SK-N-MC (cell line): ENCODE measurements at places on chromosomes 2 and 18.

- no peak for DNase-seq
Measured at GRCh38 chr2:27024188-27024587, 8.6 kb upstream of the TMEM214 start.

DNA sequence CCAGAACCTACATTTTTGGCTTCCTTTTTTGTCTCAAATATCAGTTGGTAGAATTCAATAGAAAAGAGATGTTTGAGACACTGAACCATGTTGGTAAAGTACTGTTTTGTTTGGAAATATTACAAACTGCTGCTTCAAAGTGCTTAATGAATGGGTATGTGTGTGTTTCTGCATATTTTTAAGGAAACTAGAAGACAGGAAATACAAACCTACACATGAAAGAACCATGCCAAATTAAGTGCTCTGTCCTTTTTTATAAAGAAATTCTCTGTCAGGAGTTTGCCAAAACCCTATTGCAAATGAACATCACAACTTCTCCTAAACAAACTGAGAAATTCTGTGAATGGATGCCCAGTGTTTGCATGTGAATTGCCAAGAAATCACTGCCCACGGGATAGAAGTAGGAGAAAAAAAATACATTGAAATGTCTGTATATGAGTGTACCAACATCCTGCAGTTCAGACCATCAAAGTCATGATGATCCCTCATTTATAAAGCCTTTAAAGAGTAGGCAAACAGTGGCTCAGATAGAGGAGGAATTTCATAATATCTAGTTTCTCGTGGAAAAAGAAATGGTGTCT lies 69.6 kb upstream of the RND3 start:
- no peak for DNase-seq

GRCh38 chr2:22998359-22998758 lies 386.6 kb upstream of the KLHL29 start:
- no peak for DNase-seq

- no peak for DNase-seq
Measured at GRCh38 chr2:201357221-201357620, at the start of gene FLACC1. FLACC1 (minus strand) TSS chr2:201357345; CDS start chr2:201351404, 5,941 bp downstream.

- peak; percentile 63 for DNase-seq
Measured at GRCh38 chr2:157433394-157433793, 10.5 kb downstream of the CYTIP start.

DNA sequence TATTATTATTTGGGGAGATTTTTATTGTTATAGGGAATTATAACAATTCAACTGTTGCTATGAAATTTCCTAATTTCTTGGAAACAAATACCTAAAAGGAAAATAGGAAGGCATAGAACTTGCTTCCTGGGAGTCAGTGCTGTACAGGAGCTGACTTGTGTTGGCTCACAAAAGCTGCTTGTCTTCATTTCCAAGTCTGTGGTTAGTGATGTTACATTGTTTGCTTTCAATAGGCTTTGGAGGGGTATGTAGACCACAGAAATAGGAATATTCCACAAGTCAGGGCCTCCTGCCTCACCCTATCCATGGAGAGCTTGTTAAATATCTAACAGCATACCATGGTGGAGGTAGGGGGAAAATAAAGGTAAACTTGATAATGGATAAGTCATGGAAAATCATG lies 688.9 kb upstream of the FAM98A start:
- DNase-seq = no peak

- DNase-seq = no peak
Measured at GRCh38 chr18:24656551-24657443, 196.4 kb downstream of the HRH4 start.

- no peak for DNase-seq
Measured at GRCh38 chr2:108617617-108618016, 83.3 kb downstream of the LIMS1 start.

DNA sequence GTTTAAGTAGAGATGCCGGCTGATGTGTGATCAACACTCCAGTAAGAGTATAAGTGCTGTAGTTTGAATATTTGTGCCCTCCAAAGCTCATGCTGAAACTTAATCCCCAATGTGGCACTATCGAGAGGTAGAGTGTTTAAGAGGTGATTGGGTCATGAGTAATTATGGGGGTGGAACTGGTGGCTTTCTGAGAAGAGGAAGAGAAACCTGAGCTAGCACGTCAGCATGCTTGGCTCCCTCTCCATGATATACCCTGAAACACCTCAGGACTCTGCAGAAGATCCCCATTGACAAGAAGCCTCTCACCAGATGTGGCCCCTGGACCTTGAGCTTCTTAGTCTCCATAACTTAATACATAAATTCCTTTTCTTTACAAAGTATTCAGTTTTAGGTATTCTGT lies 584.8 kb downstream of the TSN start:
- no peak for DNase-seq

DNA sequence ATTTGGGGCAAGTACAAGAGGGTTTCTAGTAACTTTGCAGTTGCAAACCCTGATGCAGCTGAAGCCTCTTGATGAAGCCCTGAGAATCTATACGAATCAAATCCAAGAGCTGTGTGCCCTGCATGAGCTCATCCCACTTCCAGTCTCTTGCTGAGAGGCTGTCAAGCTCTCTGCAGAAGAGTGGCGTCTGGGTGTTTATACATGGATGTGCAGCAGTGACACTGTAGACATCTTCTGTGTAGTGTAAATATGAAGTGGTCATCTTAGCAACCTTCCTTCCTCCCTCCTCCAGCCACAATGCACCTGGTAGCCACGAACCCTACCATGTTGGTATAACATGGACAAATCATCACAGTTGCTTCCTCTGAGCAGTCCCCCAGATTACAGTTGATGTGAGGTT lies 18.4 kb upstream of the KIAA2012 start:
- DNase-seq = no peak

GRCh38 chr2:55043841-55044240 lies 6.4 kb downstream of the RTN4 start:
- DNase-seq = no peak

DNA sequence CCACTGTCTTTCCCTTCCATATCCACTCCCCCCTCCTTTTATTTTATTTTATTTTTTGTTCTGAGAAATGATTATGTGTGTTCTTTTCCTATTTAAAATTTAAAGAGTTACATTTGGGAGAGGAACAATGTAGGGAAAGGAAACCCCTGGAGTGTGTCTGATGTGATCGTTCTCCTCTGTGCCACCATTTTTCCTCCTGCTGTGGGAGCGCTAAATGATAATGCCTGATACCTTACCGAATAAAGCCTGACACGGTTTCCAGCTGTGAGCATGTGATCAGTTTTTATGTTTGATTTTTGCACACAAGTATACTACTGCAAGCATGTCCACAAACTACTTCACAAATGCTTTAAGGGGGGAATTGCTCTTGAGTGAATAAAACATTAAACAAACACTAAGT lies 317.8 kb upstream of the FANCL start:
- DNase-seq = no peak

DNA sequence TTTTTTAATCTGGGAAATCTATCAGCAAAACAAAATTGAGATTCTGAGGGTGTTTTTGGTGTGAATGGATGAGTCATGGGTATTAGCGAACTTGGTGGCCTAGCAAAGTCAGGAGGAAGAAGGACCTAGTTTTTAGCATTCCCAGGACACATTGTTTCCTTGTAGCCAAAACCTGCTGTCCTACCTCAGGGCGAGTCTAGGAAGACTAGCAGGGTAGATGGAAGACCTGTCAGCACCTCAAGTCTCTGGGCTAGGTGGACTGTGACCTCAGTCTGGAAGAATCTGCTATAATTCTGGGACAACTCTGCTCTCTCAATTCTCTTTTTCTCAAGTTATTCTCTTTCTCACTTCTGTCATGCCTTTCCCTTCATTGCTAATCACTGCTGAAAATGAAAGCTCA lies 1399.3 kb upstream of the LRRTM1 start:
- no peak for DNase-seq

GRCh38 chr2:156380117-156380645 lies 47.7 kb upstream of the NR4A2 start:
- no peak for DNase-seq

DNA sequence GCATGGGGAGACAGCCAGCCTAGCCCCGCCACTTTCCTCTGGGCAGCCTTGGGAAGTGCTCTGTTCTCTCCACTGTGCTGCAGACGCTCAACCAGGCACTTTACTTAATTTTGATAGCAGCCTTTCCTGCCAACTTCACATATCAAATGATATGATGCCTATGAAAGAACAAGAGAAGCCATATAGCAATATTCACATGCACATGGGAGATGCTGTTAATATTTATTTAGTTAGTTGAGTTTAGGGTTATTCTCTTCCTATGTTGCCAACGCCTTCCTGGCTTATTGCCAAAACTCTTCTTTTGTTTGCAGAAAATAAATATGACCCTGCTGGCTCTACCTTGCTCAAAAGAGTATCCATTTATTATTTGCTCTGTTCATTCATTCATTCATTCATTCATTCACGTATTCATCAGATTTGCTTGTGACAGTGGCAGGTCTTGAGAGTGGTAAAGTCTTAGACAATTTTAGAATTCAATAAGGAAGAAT lies 99.3 kb downstream of the GATA6 start:
- DNase-seq = no peak

GRCh38 chr18:49609256-49610021 lies 47.6 kb downstream of the LIPG start:
- no peak for DNase-seq

DNA sequence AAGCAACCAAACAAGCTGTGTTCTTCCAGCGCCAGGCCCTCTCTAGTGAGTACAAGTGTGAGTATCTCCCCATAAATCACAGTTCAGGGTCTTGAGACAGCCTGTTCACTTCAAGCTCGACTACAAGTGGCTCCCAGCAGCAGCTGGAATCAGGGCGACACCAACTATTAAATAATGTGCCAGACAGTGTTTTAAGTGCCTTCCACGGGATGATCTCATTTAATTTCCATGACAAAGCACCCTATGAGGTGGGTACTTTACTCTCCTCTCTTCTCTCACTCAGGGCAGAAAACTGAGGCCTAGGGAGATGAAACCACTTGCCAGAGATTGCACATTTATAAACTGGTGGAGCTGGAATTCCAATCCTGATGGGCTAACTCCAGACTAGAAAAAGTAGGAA lies 2.6 kb upstream of the FAM136A start:
- no peak for DNase-seq

DNA sequence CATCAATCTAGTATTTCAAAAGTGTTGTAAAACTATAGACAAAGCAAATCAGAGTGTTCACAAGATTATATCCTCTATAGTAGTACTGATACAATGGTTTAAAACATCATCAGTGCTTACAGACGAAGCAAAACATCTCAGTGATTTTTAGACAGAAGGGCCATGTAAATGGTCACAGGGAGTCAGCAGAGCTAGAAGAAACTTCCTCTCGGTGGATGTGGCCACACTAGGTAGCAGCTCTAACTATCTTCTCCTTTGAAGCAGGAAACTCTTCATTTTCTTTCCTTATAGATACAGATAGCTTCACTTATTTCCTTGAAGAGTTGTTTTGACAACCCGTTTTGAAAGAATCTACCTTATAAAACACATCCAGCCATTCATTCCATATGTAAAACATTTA lies 80.4 kb upstream of the CD226 start:
- no peak for DNase-seq

DNA sequence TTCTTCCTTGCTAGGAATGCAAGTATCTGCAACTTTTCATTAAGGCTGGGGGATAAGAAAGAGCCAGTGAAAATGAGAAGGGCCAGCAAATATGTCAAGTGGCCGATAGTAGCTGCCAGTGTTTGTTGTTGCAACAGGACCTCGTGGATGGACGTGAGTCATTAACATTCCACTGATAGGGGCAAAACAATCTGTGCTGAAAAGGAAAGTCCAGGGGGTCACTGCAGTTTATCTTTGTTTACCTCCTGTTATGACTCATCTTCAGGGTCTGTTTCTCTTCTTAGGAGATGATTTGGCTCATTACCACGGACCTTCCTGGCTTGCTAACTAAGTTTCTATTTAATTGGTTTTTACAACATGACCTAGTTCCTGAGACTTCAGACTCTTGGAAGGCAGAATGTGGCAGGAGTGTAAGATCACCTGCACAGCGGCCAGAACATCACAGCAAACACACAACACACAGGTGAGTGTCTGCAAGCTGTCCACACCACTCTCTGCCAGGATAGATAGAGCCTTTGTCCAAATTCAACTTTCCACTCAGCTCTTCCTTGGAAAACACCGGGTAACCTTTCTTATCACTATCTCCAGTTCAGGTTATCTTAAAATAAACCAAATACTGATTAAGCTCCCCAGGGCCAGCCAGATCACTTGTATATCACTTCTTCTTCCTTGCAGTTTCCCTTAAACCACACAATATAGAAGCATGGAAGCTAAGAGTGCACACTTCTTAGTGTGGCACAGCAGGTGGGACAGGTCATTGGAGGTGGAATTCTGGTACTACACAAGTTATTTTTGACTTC lies 157.5 kb upstream of the LMAN1 start:
- DNase-seq = no peak

DNA sequence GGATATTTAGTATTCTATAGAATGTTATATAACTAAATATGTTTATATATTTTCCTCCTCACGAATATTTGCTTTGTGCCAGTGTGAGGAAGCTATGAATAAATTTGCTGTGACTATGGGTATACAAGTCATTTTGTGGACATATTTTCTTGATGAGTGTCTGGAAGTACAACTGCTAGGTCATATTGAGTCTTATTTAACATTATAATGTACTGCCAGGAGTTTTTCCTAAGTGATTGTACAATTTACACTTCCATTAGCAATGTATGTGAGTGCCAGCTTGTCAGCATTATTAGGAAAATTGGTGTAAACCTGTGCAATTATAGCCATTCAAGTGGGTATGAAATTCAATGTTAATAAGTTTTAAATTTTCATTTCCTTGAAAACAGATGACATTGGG lies 1328.9 kb upstream of the TMEFF2 start:
- no peak for DNase-seq

GRCh38 chr2:223062396-223062795 lies 10.4 kb downstream of the KCNE4 start:
- peak; percentile 85 for DNase-seq

GRCh38 chr18:28728891-28729290 lies 552.0 kb upstream of the CDH2 start:
- no peak for DNase-seq

GRCh38 chr18:26190506-26190905 lies 35.7 kb upstream of the TAF4B start:
- DNase-seq = no peak

DNA sequence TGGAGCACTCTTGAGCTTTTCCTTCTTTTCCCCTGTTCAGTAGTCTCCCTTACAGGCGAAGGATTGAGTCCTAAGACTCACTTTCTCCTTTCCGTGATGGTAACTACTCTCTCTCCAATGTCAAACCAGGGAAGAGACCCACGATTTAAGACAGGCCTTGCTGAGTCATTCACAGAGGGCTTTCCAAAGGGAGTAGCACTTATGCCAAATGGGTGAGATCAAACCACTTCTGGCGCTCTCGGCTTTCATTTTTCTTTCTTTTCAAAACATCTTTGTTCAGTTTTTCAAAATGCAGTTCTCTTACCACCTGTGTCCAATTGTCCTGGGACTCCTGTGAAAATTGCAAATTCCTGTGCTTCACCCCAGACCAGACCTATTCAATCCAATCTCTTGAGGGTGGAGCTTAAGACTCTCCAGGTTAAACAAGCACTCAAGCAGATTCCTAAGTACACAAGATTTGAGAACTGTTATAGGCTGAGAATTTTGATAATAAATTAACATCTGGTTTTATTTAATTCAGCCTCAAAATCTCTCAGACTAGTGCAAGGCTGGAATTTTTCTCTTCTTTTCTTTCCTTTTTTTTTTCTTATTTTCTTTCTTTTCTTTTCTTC lies 14.4 kb upstream of the MRPL19 start:
- no peak for DNase-seq
